ENCODE measurements at places on chromosomes 7 and 10. TPM values are rescaled to one million over a fixed set of nuclear protein-coding genes. Genes with fewer than 3 reads are reported as not detected.

Gene MOGAT3
- total RNA-seq = not detected

GRCh38 chr10:126242397-126243260 is 145.6 kb downstream of the ADAM12 start:
- DNase-seq = no peak

Gene CAV1
- not detected for total RNA-seq

DNA sequence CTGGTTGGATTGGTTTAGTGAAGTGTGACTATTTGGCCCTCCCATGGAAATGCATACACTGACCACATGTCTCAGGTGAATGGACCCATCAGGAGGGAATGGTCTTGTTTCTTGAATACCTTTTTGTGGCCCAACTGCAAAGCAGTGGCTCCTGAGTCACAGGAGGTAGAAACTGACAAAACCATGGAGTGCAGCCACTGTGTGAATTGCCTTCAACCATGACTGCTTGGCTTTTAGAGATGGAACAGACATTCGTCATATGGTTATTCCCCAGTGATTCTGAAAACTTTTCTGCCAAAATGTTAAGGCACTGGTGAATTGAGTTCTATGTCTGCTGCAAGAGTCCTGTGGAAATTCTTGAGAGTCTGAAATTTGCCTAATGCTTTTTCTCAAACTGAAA is 64.7 kb downstream of the CDK14 start:
- DNase-seq = no peak

GRCh38 chr7:16015981-16016380 is 329.5 kb upstream of the MEOX2 start:
- no peak for DNase-seq

Gene RALA
- 33.9 TPM for total RNA-seq

GRCh38 chr7:57867884-57868701 is 418.1 kb downstream of the ZNF716 start:
- no peak for DNase-seq

Gene CSGALNACT2
- 30.4 TPM for total RNA-seq

DNA sequence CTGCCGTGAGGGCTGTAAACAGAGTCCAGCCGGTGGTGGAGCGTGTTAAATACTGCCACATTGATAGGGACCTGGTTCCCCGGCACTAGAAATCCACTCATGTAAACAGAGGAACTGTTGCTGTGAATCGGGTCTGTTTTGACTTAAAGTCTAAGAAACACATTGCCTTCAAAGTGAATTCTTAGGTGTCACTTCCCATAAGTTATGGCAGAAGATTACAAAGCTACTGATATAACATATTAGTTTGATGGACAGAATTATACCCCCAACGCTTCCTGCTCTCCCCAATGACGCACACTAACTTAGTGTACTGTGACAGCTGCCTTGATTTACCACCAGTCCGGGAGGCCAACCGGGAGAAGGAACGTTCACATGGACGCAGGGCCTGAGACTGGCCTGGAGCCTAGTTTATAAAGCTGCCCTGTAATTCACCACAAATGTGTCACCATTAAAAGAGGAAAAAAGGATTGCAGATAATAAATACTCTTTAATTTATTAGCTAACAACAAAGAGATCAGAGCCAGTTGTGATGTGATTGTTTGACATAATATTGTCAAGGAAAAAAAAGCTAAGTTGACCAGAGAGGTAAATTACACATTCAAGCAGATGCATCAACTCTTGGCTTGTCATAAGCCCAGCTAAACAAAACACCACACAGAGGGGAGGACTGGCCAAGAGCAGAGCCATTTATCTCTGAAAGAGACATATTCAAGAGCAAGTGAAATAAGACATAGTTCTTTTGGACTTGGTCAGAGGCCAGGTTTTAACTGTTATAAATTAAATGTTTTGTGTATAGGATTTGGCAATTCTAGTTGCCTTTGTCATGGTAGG is 820.6 kb downstream of the LRMDA start:
- DNase-seq = no peak

DNA sequence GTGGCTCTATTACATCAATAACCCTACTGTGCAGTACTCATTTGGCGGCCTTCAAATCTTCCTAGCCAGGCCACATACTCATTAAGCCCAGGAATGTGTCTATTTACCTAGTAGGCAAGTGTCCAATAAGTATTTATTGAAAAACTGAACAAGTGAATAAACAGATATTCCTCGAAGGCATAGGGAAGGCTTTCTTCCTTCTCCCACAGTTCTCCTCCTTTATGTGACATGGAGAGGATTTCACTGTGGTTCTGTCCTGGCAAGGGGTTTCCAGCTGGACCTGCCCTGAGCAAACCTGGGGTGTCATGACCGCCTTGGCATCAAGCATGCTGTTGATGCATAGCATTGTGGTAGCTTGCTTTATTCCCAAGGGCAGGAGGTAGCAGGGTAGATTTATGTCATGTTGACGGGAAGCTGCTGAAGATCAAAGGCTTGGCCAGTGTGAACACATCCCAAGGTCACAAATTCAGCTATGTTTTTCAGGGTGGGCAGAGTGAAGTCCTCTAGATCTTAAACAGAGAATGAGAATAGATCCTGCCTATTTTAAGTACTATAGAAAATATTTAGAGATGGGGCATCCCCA is 195.1 kb downstream of the INHBA start:
- no peak for DNase-seq

Gene AGAP6
- total RNA-seq = 16.7 TPM

- DNase-seq = no peak
Observed at GRCh38 chr10:107553470-107553869, 389.0 kb upstream of the SORCS1 start.

- DNase-seq = no peak
Observed at GRCh38 chr10:78576276-78576675, 492.5 kb upstream of the ZMIZ1 start.

GRCh38 chr10:71878327-71879034 is 27.4 kb upstream of the PSAP start:
- DNase-seq = peak; percentile 66

DNA sequence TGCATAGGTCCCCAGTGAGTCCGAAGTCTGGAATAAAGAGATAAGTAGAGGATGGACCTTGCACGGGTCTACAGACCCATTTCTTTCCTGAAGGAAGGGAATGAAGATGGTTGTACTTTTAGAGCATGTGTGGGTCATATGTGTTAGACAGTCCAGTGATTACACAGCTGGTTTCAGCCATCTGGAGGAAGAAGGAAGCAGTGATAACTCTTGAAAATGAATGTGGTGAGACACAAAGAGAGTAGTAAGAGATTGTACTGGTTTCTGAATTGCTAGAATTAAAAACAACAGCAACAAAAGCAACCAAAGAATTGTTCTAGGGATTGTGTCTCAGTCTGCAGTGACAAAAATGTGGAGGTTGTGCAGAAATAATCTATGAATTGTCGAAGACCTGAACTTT is 258.9 kb downstream of the SUGCT start:
- no peak for DNase-seq

DNA sequence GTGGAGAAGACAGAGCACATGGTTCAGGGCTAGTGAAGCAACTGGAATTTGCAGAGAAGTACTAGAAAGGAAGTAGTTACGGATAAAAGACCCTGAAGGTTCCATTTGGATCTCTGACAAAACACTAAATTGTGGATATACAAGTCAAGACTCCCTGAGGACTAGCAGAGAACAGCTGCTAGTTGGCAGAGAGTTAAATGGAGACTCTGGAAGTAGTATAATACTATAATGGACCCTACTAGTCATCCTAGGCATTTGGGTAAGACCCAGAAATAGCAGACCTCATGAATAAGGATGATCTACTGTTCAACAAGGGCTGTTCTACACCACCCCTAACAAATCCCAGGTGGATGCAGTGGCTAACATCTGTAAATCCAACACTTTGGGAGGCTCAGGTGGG is 19.1 kb downstream of the MCMBP start:
- no peak for DNase-seq

Gene PRDX3
- total RNA-seq = 136 TPM

DNA sequence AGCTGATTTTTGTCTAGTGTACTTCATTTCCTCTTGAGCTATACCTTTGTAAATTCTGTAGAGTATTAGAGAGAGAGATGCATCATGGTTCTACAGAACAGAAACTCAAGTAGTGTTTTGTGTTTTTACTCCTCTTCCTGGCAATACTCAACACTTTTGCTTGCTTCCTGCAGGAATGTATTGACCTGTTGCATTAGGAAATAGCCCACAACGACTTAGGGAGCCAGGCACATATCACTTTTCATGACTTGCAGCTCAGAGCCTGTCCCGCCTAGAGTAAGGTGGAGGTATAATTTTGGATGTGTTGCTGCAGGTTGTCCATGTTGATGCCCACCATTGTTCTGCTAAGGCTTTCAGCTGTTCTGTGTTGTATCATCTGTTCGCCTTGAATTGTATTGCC is 216.3 kb downstream of the SDK1 start:
- no peak for DNase-seq

GRCh38 chr7:113694149-113694548 is 224.7 kb downstream of the PPP1R3A start:
- DNase-seq = no peak

DNA sequence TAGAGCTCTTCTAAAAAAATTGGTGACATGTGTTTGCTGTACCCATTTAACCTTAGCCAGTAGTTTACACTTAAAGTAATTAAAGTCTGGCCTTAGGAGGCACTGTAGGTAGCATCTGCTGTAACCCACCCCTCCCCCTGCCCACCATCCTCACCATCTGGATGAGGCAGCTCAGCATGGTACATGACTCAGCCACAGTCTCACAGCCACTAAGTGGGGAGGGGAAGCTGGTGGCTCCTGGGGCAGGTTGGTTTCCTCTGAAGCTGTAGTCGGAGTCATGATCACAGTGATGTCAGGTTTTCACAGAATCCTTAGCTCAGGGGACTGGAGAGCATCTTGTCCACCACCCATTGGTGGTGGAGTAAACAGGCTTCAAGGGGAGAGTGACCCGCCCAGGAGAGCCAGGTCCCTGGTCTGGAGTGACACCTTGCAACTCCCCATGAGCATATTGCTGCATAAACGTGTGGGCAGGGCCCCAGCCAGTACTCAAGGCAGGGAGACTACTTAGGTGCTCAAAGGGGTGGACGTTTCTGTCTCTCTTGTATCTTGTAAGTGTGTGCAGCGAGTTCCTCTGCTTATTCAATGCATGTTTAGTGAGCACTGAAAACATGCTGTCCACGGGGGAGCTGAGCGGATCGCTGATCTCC is 125.9 kb downstream of the GRK5 start:
- peak; percentile 45 for DNase-seq

Gene KLF6
- total RNA-seq = 215 TPM

- no peak for DNase-seq
Observed at GRCh38 chr7:92793656-92794205, 42.6 kb downstream of the CDK6 start.

DNA sequence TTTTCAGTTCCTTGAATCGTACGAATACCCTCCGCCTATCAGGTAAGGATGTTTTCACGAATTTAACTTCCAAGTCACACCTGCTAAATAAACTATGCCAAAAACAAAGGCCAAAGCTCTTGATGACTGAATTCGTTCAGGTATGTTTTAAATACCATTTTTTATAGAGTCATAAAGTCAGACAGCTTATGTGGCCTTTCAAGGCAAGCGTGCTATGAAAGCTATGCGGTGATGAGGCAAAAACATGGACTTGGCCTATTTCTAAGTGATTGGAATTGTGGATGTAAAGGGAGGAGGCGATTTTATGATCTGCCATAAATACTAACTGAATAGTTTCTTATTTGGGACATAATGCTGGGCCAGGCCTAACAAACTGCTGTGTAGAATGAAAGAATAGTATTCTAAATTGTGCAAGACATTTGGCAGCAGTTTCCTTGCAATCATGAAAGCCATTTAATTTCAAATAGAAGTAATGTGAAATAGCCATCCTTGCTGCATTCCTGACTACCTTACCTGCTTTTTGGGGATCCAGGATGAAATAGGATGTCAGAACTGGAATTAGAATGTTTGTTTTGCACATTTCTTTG is 14.0 kb downstream of the SLC39A12 start:
- DNase-seq = no peak

Gene AOC1
- not detected for total RNA-seq

- DNase-seq = no peak
Observed at GRCh38 chr7:115178835-115179234, 256.9 kb downstream of the MDFIC start.

GRCh38 chr7:2218444-2218785 is 14.3 kb downstream of the MAD1L1 start:
- no peak for DNase-seq

DNA sequence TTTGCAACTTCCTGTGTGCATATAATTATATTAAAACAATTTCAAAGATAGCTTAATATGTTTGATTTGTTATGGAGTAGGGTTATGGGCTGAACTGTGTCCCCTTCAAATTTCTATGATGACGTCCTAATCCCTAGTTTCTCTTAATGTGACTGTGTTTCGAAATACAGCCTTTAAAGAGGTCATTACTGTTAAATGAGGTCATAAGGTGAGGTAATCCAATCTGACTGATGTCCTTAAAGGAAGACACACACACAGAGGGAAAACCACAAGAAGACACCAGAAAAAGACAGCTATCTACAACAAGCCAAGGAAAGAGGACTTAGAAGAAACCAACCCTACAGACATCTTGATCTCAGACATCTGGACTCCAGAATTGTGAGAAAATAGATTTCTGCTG is 407.4 kb downstream of the MAGI2 start:
- no peak for DNase-seq

- no peak for DNase-seq
Observed at GRCh38 chr7:24140001-24140400, 144.0 kb upstream of the NPY start.

- no peak for DNase-seq
Observed at GRCh38 chr10:79077488-79078173, 8.9 kb downstream of the ZMIZ1 start.

GRCh38 chr7:104156842-104157277 is 51.0 kb downstream of the ORC5 start:
- no peak for DNase-seq

- no peak for DNase-seq
Observed at GRCh38 chr7:96695581-96695980, 14.1 kb downstream of the SEM1 start.

DNA sequence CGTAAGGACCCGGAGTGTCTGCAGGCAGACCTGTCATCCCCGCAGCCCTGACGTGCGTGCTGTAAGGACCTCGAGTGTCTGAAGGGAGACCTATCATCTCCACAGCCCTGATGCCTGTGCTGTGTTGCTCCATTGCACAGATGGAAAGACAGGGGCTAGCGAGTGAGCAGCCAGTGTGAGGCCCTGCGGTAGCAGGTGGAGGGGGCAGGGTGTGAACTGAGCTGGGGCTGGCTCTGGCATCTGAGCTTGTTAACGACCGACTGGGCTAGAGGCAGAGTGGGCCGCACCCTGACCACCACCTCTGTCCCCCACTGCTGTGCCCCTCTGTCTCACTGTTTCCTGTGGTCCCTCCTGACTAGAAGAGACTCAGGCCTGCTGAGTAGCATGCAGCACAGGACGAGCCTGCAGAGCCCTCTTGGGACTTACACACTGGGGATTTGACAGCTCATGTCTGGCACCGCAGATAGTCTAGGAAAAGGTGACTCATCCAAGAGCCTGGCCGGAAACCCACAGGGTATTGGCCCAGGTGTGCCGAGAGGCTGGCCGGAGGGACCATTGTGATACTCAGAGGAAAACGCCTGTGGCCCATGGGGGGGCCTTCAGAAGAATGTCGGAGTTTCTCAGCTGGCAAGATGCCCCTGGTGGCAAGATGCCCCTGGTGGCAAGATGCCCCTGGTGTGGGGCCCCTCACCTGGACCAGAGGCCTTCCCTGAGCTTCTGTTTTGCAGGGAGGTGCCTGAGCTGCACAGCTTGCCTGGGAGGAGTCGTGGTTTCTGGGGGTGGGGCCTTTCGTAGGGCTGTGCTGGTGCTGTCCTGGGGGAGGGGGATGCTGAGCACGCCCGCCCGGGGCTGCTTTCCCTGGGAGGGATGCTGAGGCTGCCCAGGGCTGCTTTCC is 34.3 kb downstream of the INPP5A start:
- peak; percentile 82 for DNase-seq

Data from activated CD8-positive, alpha-beta T cell treated with anti-CD3 and anti-CD28 coated beads, Interleukin-2, amount 10 ng/mL, durations not matched to agents 7 days and 5 days (primary cell).